Stimulated activated CD8-positive, alpha-beta memory T cell treated with anti-CD3 and anti-CD28 coated beads, Interleukin-4, amount 100 ng/mL, for 1 hour (primary cell): ENCODE measurements at places on chromosomes 2 and 18.

GRCh38 chr18:46293742-46294181 is 189.6 kb downstream of the HAUS1 start:
- DNase-seq: no peak

GRCh38 chr2:29269095-29269764 is 154.0 kb downstream of the CLIP4 start:
- DNase-seq: no peak

GRCh38 chr18:25240420-25240770 is 111.6 kb downstream of the ZNF521 start:
- DNase-seq: no peak

- no peak for DNase-seq
Measured at GRCh38 chr2:157497638-157498314, 53.9 kb upstream of the CYTIP start.

GRCh38 chr2:54801352-54801751 is 77.9 kb downstream of the EML6 start:
- no peak for DNase-seq

GRCh38 chr2:121333834-121334558 is 49.0 kb upstream of the TFCP2L1 start:
- no peak for DNase-seq

DNA sequence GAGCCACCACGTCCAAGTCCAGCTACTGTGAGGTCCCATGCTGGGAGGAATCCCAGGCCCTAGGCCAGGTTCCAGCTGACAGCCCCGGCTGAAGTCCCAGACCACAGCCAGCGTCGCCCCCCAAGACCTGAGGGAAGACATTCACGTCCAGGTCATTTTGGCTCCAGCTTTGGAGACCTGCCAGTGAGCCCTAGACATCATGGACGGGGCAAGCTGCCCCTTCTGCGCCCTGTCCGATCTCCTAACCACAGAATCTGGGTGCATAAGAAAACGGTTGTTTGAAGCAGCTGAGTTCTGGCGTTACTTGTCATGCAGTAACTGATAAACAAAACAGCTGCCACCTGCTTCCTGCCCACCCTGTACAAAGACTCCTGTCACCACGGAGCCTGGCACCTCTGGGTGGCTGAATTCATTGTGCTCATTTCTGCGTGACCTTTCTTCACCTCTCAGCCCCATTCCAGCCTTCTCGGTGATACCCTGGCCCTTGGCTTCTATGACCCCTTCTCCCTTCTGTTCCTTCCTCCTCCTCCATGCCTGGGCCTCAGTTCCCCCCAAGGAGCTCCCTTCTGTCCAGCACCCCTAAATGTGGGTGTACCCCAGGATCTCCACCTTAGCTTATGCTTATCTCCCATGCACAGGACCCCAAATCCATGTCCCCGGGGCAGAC is 72.6 kb upstream of the SMAD7 start:
- DNase-seq: no peak

GRCh38 chr2:132640116-132640515 is 29.9 kb downstream of the LYPD1 start:
- no peak for DNase-seq

GRCh38 chr2:46303822-46304221 is 6.6 kb downstream of the EPAS1 start:
- DNase-seq: no peak

- DNase-seq: no peak
Measured at GRCh38 chr2:2520401-2520811, 189.3 kb upstream of the MYT1L start.

DNA sequence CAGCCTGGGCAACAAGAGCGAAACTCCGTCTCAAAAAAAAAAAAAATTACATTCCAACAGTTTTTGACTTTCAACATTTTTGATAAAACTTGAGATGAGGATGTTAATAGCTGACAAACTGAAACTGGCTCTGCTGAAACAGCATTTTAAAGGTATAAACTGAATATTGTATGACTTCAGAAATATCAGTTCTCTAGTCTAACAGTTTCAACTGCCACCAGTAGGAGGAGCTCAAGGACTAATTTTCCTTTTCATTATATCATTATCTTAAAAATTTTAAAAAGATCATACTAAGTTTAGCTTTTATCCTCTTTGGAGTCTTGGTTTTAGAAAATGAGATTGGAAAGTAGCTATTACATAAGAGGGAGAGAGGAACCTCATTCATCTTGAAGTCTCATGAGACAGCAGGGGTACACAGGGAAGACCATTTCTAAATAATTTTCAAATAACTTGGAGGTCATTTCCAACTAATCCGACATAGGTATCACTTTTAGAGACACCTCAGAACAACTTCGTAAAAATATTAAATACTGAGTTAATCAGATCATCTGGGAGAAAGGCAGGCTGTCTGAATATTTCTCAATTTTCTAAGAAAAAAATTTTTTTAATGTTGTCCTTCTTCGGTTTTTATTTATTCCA is 37.6 kb upstream of the MCM6 start:
- DNase-seq: no peak

GRCh38 chr2:200452377-200452776 is 57.5 kb downstream of the KCTD18 start:
- no peak for DNase-seq

- DNase-seq: no peak
Measured at GRCh38 chr2:28163627-28164279, 228.9 kb upstream of the FOSL2 start.

GRCh38 chr2:180017784-180018183 is 10.7 kb upstream of the CWC22 start:
- DNase-seq: no peak

- DNase-seq: no peak
Measured at GRCh38 chr2:200761266-200761665, 50.4 kb upstream of the BZW1 start.

DNA sequence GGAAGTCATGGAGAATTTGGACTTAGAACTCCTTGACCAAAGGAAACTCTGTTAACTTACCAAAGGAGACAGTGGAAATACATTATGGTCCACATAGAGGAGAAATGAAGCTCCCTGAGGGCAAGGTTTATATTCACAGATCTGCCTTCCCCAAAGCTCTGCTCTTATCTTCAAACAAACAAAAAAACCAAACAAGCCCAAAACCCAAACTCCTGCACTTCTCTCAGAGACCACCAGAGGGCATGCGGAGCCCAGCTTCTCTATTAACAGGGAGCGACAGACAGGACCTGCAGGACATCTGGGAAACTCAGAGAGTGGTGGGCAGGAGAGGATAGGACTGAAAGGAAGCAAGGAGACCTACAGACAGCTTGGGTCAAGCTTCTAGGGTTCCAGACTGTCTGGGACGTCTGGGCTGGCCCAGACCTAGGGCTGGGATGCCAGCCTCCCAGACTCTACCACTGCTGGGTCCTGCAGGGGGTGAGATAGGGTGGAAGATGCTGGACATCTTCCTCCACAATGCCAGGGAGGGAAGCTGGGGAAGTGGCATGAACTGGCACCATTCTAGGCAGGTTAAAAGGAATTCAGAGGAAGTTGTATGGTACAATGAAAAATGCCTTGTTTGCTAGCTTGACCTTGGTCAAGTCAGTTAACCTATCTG is 4.0 kb upstream of the WNT10A start:
- peak; percentile 50 for DNase-seq

GRCh38 chr2:33214436-33214835 is 262.0 kb upstream of the RASGRP3 start:
- no peak for DNase-seq

- DNase-seq: no peak
Measured at GRCh38 chr2:191636586-191636985, 41.4 kb upstream of the NABP1 start.

DNA sequence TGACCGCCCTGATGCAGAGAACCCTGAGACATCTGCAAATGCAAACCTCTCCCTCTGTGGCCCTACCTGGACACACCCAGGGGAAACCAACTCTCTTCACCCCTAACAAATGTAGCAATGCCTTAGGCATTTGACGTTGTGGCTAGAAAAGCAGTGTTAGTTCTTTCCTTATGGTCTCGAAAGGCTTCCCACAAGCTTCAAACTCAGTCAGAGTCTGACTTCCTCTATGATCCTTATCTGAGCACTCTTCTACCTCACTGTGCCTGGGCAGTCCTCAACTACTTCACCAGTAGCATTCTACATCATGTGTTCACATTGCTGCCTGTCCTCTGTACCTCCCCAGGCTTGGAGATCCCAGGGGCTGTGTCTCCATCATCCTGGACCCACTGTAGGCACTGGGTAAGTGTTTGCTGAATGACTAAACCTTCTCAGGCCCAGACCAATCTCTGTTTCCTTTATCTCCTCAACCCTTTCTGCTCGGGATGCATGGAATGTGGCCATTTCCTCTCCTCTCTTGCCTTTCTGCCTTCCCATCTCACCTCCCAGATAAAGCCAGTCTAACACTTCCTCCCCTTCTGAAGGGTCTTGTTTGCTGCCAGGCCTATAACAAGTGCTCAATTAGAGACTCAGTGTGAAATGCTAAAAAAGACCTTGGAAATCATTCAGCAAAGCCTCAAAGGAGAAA is 91.7 kb upstream of the ACAA2 start:
- DNase-seq: no peak
